Vagina (tissue), 2 donors: ENCODE measurements at places on chromosomes 6 and 20. TPM values are rescaled to one million over a fixed set of nuclear protein-coding genes. Genes with fewer than 3 reads are reported as not detected.

PRSS35 gene
- total RNA-seq = not detected

SLC44A4 gene
- total RNA-seq = 5.9 TPM

ERVFRD-1 gene
- 0.25 TPM for total RNA-seq

TMEM217 gene
- total RNA-seq = not detected

TGM2 gene
- total RNA-seq = 92.8 TPM

ACSS1 gene
- total RNA-seq = 26.3 TPM

DNA sequence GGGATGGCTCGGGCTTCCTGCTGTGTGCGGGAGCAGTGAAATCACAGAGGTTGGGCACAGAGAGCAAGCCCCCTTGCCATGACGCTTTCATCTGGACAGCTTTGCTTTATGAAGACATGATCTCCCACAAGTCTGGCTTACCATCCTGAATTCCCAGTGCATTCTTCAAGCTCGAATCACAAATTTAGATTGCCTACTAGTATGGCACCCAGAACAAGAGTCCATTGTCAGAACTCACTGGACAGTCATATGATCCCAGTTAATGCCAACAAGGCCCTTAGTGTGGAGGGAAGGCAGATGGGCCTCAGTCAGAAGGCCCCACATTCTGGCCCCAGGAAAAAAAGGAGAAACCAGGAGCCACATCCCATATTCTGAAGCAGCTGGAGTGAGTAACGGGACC, 147.3 kb upstream of the FOXQ1 start:
- no peaks in the 10 kb centered on the region for H3K4me1 ChIP-seq
- no peaks in the 10 kb centered on the region for H3K27me3 ChIP-seq
- no peak overlapping the region for H3K27ac ChIP-seq

GRCh38 chr20:37904008-37904642, 1.2 kb downstream of the VSTM2L start:
- no peak for DNase-seq
- no peaks in the 10 kb centered on the region for H3K36me3 ChIP-seq
- H3K27ac ChIP-seq = no peak overlapping the region
- H3K4me1 ChIP-seq = peaks cover 14% of the 10 kb centered on the region
- H3K4me3 ChIP-seq = no peak overlapping the region
- H3K27me3 ChIP-seq = peaks cover 4% of the 10 kb centered on the region

DNA sequence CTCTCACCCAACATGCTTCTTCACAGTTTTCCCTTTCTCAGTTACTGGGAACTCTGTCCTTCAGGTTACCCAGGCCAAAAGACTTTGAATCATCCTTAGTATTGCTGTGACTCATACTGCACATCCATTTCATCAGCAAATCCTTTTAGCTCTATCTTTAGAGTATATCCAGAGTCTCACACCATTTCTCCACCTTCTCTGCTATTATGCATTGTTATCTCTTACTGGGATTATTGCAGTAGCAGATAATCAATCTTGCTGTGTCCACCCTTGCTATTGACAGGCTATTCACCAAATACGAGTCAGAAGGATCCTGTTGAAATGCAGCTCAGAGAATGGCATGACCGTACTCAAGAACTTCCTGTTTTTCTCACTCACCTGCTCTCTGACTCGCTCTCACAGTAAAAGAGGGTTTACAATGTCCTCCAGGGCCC, 57.3 kb downstream of the BCKDHB start:
- no peak overlapping the region for H3K4me3 ChIP-seq
- no peak for DNase-seq
- H3K36me3 ChIP-seq = no peaks in the 10 kb centered on the region
- H3K27ac ChIP-seq = no peak overlapping the region

- no peaks in the 10 kb centered on the region for H3K36me3 ChIP-seq
- DNase-seq = no peak
- H3K27ac ChIP-seq = no peak overlapping the region
- H3K4me3 ChIP-seq = no peak overlapping the region
Measured at GRCh38 chr6:99711925-99712324, 105.3 kb downstream of the PRDM13 start.

DNA sequence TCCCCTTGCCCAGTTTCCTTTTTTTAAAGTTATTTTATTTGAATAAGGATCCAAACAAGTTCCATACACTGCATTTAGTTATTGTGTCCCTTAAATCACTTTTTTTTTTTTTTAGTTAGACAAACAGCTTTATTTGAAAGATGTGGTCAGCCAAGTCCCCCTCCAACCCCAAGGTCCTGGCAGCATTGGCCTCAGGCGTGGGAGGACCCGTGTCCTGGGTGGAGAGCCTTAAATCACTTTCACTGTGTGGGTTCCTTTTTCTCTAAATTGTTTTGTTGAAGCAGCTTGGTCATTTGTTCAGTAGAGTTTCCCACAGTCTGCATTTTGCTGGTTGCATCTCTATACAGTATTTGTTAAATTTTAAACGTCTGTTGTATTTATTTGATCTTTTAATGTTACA, 5.2 kb upstream of the TBCC start:
- H3K4me3 ChIP-seq = no peak overlapping the region
- no peaks in the 10 kb centered on the region for H3K36me3 ChIP-seq
- H3K27ac ChIP-seq = no peak overlapping the region
- no peaks in the 10 kb centered on the region for H3K27me3 ChIP-seq

GRCh38 chr20:57409672-57410397, 18.6 kb downstream of the RBM38 start:
- H3K4me1 ChIP-seq = no peaks in the 10 kb centered on the region
- peaks cover 25% of the 10 kb centered on the region for H3K36me3 ChIP-seq
- H3K27me3 ChIP-seq = no peaks in the 10 kb centered on the region
- DNase-seq = no peak

DNA sequence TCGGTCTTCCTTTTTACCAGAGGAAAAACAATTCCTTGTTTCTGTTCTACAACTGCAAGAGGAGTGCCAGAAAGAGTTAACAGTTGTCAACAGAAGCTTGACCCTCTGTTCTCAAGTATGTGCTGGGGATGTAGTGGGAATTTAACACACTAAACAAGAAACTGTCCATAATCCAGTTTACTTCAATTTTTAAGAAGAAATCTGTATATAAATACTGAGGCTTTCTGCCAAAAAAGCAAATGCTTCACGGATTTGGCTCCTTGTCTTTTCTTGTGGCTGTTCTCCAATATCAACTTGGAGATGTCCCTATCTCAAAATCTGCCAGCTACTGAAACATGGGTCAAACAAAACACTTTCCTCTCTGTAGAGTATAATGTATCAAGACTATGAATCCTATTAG, 26.8 kb downstream of the REV3L start:
- H3K27me3 ChIP-seq = no peaks in the 10 kb centered on the region
- H3K4me1 ChIP-seq = peaks cover 9% of the 10 kb centered on the region
- H3K36me3 ChIP-seq = no peaks in the 10 kb centered on the region
- no peak overlapping the region for H3K4me3 ChIP-seq
- no peak overlapping the region for H3K27ac ChIP-seq

GRCh38 chr20:7893014-7893730, 47.1 kb downstream of the HAO1 start:
- H3K4me1 ChIP-seq = no peaks in the 10 kb centered on the region
- no peak overlapping the region for H3K27ac ChIP-seq
- no peaks in the 10 kb centered on the region for H3K36me3 ChIP-seq
- H3K27me3 ChIP-seq = no peaks in the 10 kb centered on the region
- DNase-seq = no peak
- no peak overlapping the region for H3K4me3 ChIP-seq

DNA sequence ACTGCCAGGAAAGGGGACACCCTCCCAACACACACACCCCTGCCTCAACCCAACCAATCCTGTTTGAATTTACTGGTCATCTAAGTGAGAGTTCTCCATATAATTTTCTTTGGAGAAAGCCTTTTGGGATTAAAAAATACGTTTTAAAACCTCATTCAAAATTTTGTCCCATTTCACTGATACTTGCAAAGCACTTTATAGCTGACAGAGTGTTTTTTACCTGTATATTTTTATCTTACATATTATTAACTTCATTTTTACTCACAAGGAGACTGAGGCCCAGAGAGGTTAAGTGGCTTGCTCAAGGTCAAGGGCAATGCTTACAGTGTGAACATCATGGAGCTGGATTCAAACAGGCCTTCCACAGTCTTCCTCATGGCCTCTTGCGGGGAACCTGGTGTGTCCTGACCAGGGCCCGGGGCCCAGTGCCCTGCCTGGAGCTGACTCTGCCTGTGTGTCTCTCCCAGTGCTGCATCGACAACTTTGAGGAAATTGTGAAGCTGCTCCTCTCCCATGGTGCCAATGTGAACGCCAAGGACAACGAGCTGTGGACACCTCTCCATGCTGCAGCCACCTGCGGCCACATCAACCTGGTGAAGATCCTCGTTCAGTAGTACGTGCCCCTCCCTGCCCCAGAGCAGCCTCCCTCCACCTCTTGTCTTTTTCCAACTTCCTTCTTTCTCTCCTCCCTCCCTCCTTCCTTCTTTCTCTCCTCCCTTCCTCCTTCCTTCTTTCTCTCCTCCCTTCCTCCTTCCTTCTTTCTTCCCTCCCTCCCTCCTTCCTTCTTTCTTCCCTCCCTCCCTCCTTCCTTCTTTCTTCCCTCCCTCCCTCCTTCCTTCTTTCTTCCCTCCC, 30.9 kb upstream of the FAM83D start:
- DNase-seq = no peak
- H3K27ac ChIP-seq = no peak overlapping the region
- no peaks in the 10 kb centered on the region for H3K36me3 ChIP-seq
- peaks cover 14% of the 10 kb centered on the region for H3K4me1 ChIP-seq

DNA sequence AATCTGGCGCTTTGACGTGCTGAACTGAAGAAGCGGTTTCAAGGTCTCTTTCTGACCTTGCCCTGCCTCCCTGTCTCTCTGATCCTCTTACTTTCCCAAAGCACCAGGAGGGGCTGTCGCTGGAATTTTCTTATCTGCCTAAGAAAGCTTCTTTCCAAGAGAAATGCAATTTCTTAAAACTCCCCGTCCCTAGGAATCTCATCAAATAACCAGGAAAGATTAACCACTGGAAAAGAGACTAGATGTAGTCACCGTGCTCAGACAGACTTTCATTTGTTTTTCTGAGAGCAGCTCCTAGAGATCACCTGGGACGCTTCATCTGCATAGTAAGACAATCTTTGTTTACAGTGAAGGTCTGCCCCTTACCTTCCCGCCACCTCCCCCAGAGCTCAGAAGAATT, 38.6 kb downstream of the PDYN start:
- no peak overlapping the region for H3K27ac ChIP-seq
- H3K36me3 ChIP-seq = no peaks in the 10 kb centered on the region
- H3K4me3 ChIP-seq = no peak overlapping the region
- H3K4me1 ChIP-seq = no peaks in the 10 kb centered on the region

DNA sequence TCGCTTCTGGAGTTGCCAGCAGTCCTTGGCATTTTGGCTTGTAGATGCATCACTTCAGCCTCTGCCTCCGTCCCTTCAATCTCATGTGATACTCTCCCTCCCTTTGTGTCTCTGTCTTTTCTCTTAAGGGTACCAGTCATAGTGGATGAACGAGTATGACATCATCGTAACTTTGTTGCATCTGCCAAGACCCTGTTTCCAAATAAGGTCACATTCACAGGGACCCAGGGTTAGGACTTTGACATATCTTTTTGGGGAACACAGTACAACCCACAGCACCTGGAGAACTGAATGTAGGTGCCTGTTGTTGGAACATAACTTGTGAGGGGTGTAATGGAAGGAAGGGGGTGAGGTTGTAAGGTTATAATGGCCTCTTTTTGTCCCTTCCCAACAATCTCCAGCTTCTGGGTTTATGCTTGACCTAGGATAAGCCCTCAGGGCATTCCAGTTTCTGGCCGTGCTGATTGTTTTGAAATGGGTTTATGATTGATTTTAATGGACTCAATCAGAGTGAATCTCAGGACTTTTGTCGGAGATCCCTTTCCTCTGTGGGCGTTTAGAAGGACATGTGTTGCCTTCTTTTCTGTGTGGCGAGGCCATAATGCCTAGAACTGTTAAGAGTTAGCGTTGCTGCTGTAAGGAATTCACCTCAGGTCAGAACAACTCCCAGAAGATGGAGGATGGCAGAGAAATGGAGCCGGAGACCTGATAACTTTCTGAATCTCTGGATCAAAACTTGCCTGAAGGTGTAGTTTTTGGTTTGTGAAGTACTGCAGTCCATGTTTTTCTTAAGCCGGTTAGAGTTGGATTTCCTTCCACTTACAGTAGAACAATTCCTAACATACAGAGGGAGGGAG, 9.2 kb downstream of the ATRN start:
- no peaks in the 10 kb centered on the region for H3K27me3 ChIP-seq
- no peak overlapping the region for H3K4me3 ChIP-seq
- DNase-seq = no peak
- no peak overlapping the region for H3K27ac ChIP-seq

DNA sequence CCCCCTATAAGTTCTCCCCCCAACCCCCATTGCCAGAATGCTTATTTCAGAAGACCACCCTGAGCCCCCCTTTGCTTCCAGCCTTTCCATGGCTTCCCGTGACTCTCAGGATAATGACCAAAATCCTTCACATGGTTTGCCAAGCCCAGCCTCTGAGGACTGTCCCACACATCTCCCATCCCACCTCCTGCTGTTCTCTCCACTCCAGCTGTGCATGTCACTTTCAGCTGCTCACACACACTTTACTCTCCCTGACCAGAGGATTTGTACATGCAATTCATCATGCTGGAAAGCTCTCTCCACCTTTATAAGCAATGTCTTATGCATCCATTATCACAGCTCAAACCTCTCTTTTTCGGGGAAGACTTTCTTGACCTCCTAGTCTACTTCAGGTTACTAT, 164.2 kb downstream of the PRL start:
- H3K4me3 ChIP-seq = no peak overlapping the region
- DNase-seq = no peak
- H3K27ac ChIP-seq = no peak overlapping the region
- no peaks in the 10 kb centered on the region for H3K36me3 ChIP-seq
- H3K4me1 ChIP-seq = no peaks in the 10 kb centered on the region
- H3K27me3 ChIP-seq = no peaks in the 10 kb centered on the region
